SJSA1 (cell line): ENCODE measurements at places on chromosomes 6 and 20.
A peak's percentile ranks its signal among the peaks of the same experiment; 100 is the strongest.

- DNase-seq, result no peak
These were observed 210.4 kb downstream of the KCNQ5 start for GRCh38 chr6:72832271-72832670.

GRCh38 chr20:57663681-57664451, 43.6 kb upstream of the ZBP1 start:
- no peak for DNase-seq

GRCh38 chr20:45771182-45771759, 20.4 kb downstream of the WFDC3 start:
- DNase-seq, result peak; percentile 81

DNA sequence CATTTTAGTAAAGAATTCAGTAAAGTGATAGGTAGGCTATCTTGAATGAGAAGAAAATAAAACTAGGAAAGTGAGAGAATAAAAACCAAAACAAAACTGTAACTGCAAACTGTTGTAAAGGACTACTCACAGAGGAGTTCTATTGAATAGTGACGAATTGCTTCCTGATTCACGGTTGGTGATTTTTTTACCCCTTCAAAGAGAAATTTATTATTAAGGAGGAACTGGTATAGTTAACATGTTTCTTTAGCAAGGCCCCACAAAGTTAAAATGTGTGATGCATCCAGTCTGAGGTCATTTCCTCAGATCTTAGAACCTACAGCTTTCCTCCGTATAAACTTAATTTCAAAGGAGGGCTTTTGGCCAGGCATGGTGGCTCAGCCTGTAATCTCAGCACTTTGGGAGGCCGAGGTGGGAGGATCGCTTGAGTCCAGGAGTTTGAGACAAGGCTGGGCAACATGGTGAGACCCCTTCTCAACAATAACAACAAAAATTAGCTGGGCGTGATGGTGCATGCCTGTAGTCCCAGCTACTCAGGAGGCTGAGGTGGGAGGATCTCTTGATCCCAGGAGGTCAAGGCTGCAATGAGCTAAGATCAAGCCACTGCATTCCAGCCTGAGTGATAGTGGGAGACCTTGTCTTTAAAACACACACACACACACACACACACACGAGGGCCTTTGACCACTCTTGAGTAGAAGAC, 8.3 kb downstream of the PRDM1 start:
- DNase-seq, result no peak

DNA sequence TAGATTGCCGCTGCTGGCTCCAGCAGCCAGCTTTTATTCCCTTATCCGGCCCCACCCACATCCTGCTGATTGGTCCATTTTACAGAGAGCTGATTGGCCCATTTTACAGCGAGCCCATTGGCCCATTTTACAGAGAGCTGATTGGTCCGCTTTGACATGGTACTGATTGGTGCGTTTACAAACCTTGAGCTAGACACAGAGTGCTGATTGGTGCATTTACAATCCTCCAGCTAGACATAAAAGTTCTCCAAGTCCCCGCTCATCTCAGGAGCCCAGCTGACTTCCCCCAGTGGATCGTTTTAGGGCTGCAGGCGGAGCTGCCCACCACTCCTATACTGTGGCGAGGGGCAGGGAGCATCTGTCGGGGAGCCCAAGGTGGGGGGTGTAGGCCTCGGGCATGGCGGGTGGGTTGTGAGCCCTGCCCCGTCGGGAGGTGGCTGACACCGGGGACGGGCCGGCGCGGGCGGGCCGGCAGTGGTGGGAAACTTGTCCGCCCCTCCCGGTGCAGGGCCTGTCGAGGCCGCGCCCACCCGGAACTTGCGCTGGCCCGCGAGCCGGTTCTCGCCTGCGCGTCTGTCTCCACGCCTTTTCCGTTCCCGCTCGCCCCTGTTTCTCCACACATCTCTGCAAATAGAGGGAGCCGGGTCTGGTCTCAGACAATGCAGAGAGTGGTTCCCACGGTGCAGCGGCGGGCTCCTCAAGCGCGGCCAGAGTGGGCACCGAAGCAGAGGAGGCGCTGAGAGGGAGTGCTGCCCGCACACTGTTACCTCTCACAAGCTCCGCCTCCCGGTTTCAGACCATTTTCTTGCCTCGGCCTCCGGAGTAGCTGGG, 86.1 kb upstream of the STMND1 start:
- no peak for DNase-seq

- DNase-seq, result no peak
These were observed 773 bp upstream of the ZBP1 start for GRCh38 chr20:57620999-57621398.

DNA sequence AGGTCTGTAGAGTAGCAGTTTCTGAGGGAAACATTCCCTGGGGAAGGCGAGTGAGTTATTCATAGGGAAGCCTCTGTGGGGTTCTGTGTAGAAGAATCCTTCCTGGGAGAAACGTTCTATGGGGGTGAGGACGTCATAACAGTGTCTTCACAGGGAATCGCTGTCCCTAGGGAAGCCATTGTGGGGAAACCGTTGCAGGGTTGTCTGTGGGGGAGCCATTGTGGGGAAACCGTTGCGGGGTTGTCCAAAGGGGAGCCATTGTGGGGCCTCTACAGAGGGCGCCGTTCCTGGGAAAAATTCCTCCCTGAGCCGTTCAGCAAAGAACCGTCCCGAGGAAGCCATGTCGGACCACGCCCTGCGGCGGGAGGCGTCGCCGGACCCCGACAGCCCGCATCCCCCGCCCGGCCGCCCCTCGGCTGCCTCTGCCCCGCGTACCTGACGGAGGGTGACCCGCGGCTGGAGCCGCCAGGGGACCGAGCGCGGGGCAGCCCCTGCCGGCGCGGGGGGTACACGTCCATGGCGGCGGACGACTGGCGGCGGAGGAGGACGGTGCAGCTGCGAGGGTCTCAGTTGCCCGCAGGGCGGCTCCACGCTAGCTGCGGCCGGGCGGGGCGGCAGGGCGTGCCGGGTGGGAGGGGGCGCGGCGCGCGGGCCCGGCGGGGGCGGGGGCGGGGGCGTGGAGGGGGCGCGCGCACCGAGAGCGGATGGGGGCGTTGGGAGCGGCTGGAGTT, at the start of gene DNAAF9:
DNAAF9 (minus strand) TSS at position 630 of the 731 bp plus-strand sequence; CDS start at position 518, 112 bp downstream.
- DNase-seq, result peak; percentile 79

DNA sequence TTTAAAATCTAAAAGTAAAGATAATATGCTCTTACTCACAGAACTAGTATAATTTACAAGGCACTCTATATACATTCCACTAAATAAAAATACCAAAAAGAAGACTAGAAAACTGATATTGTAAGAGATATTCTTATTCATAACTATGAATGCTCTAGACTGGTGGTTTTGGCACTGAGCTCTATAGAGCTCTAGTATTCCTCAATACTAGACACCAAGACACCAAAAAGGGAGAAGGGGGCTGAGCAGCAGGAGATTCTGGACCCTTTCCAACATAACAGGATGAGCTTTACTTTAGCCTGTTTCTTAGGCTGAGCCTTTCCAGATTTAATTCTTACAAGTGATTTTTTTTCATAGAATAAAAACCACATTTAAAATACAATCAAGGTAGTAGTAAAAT, 173.6 kb downstream of the COL21A1 start:
- DNase-seq, result no peak

DNA sequence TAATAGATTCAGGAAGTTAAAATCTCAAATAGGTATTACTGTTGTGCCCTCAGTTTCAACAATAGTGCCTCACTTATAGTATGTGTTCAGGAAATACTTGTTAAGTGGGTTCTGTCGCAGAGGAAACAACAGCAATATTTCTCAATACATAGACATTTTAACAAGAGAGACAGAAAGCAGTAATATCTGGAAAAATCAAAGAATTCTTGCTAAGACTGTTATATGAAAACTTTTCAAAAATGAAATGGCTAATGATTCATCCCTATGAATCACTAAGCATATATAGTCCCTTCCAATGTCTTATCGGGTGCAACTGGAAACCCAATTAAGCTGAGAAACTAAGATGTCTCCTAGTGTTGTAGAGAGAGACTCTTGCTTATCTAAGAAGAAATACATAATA, 668.9 kb downstream of the TFAP2A start:
- no peak for DNase-seq

DNA sequence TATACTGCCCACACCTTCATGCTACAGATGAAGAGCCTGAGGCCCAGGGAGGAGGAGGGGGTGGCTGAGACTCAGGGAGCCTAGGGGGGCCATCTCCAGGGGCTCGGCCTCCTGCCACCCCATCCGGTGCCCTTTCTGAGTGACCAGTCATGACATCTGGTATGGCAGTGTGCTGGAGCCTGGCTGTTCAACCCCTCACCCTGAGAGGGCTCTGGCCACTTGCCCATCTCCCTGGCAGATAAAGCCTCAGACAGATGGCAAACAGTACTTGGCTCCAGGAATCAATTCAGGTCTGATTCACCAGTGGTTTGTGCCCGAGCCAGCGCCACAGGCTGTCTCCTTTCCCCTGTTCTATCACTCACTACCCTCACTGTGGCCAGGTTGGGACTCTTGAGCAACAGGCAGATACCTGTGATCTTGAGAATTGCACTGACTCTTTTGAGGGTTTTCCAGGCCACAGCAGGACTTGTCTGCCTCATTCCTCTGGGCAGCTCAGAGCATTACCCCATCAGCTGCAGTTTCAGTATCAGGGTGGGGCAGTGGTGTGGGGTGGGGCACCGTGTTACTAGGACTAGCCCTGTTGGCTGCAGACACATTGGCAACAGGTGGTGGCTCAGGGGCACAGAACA, 22.8 kb downstream of the SRSF3 start:
- no peak for DNase-seq

- no peak for DNase-seq
These were observed 164.5 kb upstream of the RIPOR2 start for GRCh38 chr6:25100288-25100687.

- DNase-seq, result no peak
These were observed 222.9 kb downstream of the LAMA2 start for GRCh38 chr6:129105793-129106192.

GRCh38 chr20:8587251-8587650, 455.2 kb downstream of the PLCB1 start:
- peak; percentile 44 for DNase-seq

DNA sequence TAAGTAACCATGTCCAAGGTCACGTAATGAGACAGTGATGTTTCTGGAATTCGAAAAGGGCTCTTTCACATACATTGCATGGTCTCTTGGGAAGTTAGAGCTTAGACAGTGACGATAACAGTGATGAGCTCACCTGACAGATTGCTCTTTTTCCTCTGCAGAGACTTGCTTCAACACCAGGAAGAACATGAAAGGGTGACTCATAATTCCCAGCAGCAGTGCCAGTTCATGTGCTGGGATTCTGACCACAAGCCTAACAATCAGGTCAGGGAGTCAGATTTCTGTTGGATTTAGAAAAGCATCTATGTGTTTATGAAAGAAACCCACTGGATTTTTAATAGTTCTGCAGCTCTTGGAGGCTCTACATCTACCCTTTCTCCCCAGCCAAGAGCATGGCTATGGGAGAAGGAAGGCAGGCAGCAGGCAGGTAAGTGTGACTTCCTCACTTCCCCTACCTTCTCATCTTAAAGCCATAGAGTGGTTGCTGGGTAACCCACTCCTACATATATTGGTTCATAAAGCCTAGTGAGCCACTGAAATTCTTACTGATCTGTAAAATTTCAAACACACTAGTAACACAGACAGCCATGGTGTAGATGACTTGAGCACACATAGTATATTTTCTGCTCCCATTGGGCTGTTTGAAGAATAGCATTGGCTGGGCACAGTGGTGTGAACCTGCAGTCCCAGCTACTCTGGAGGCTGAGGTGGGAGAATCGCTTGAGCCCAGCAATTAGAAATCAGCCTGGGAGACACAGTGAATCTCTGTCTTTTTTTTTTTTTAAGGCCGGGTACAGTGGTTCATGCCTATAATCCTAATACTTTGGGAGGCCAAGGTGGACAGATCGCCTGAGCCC, 44.4 kb upstream of the LOC128125822 start:
- peak; percentile 39 for DNase-seq

DNA sequence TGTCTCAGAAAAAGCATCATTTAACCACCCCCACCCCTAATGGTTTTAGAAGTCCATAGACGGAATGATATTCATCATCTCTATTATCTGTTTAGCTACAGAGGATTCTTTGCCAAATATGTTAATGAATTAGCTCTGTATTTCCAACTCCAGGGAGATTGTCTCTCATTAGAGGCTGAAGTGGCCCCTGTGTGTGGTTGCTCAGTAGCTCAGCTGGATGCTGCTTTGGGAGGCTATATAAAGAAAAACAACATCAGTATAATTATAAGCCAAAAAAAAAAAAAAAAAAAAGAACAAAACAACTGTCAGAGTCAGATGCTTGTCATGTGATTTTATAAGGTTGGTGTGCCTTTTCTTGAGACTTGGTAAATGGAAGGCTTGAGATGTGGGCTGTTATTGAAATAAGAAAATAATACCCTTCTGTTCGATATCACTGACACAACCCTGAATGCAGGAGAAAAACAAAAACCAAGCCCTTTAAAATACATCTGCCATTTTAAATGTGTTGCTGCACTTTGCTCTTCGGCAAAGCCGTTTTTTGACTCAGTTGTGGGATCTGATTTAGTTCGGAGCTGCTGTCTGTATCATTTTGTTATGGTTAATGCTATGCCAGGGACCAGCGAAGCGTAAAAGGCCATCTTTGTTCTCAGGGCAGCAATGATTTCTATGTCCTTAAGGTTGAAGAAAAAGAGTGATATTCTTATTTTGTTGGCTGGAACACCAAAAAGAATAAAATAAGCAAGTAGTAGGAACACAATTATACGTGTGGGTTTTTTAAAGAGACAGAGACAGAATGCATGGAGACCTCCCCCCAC, 422.6 kb downstream of the QKI start:
- DNase-seq, result no peak

DNA sequence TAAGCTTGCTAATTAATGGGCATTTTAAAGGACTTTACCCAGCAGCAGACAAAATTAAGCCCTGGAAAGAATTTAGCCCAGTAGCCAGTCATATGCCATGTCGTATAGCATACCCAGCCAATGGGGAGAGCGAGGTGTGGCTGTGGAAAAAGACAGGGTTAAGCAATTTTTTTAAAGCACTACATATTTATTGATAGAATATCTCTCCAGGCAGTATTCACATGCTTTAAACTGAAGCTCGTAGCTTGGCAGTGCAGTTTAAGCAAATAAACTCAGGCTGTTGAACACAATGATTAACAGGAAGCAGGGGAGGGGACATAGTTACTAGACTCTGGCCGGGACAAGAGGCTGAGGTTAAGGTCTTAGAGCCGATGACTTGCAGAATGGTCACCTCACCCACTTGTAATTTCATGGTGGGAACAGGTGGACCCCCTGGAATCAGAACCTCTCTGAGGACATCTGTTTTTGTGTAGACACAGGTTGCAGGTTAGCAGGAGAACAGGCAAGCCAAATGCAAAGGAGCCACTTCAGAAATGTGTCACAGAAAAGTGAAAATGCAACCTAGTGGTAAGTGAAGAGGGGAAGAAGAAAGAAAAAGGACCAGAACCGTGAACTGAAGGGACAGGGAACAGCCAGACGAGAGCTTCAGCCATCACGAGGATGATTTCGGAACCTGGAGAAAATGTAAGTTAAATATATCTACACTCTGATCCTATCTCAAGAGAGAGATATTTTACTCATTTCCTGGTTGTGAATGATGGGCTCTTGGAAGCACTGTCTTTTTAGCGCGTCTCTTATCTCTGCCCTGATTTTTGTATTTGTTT, 7.2 kb downstream of the GCNT2 start:
- DNase-seq, result peak; percentile 73
